Inflammatory macrophage treated with lipopolysaccharide for 4 hours (primary cell): ENCODE measurements at places on chromosomes 1 and 21.

DNA sequence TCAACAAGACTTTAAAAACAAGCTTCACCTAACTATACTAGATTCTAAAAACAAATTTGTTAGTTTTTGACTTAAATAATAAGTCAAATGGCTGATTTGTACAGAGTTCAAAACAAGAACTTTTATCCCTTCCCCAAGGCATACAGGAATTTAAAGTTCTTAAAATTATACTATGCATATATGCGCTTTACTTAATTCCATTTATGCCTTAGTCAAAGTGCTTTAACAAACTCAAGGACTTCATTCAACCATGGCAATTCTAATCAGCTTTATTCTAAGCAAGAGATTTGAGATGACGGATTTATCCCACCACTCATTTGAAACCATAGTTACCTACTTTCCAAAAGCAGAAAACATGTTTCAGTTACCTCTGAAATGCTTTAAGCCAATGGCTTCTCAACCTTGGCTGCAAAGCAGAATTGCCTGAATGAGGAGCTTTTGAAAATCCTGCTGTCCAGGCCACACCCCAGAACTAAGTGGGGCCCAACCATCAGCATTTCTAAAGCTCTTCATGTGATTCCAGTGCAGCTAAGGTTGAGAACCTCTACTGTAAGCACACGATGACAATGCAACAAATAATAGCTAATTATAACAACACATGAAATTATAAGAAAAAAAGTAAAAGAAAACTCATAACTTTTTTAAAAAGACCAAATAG, 44.6 kb downstream of the TTLL7 start:
- no peak for DNase-seq

DNA sequence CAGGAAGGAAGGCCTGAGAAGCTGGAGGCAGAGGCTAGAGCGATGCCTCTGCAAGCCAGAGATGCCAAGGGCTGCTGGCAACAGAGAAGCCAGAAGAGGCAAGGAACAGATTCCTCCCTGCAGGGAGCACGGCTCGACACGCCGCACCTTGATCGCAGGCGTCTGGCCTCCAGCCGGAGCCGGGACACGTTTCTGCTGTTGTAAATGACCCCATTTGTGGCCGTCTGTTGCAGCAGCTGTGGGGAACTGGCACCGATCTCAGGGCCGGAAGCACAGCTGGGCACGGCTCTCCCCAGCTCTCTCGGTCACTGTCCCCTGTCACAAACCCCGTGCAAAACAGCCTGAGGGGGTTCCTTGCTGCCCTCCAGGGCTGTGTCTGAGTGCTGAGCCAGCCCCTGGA, 59.6 kb downstream of the SIK1 start:
- no peak for DNase-seq

DNA sequence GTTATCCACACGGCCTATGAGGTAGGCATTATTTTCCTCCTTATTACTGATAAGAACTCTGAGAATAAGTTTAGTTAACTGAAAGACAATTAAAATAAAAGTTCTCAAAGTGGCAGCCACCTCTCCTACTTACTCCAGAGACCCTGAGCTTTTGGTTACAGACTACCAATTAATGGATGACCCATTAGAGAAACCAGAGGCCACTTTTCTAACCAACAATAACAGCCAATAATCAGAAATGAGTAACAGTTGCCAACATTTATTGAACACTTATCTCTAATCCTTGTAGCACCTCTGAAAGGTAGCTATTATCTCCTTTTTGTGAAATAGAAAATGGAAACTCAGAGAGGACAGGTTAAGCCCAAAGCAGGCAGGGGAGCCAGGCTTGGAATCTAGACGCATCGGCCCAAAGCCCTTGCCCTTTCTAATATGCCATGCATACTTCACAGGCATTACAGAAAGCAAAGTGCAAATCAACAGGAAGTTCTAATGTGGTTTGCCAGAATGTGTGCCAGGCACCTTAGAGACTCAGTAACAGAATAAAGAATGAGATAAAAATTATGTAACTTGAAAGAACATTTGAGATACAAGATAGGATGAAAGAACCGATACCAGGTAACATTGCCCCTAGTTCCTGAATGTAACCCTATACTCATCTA, 50.0 kb downstream of the BEND5 start:
- no peak for DNase-seq

GRCh38 chr1:56139836-56140235, 439.5 kb downstream of the PLPP3 start:
- DNase-seq: no peak

DNA sequence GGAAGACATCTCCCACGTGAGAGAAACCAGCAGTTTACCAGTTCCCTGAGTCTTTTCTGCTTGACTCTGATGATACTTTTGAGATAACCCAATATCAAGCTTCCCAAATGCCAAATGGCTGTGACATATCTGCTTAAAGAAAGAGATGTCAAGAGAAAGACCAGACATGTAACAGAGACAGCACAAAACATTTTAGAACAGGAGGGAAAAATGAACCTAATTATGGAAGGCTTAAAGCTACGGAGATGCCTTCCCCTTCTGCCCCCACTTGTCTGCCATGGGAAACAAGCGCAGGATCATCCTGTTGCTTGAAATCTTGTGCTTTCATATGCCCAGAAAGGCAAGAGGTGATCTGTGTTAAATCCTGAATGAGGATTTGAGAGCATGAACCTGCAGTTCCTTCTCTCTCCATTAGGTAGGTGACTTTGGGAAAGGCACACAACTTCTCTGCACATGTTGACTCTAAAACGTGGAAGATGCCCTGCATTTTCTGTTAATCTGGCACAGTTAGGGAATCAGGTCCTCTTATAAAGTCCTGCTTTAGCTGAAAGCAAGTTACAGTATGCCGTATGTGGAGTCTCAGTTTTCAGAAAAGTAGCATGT, 46.7 kb upstream of the MTR start:
- no peak for DNase-seq

GRCh38 chr1:62903982-62904855, 120.3 kb downstream of the ATG4C start:
- no peak for DNase-seq

GRCh38 chr1:94335950-94336349, 82.2 kb upstream of the ABCD3 start:
- peak; percentile 77 for DNase-seq

- no peak for DNase-seq
Observed at GRCh38 chr1:162323023-162323422, 53.6 kb downstream of the SPATA46 start.

GRCh38 chr21:34545079-34545884, 33.3 kb upstream of the KCNE1 start:
- peak; percentile 98 for DNase-seq

DNA sequence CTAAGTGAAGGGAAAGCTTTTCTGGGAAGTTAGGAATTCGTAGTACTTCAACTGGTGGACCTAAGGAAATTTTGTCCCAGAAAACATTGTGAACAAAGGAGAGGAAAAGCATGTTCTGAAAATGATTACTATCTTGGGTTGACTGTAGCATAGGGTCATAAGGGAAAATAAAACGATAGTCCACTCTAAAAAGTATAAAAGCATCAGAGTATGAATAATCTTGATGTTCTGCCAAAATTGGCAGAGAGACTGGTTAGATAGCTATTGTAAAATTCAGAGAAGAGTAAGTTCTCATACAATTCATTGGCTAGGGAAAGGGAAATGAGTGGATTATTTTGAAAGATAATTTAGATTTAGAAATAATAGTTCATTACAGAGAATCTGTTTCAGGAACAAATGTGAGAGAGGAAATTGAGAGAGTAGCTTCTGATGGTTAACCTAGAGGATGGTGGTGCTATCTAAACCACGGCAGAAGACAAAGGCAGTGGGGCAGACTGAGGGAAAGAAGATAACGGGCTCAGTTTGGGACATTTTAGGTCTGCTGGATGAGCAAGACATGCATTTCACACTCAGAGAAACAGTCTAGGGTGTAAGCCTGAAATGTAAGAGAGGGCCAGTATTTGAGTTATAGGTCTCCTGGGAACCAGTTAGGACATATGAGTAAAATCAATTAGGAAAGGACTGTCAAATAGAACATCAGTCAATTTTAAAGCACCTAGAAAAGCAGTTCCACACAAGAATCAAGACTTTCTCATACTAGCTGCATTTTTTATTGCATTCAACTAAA, 799.3 kb upstream of the CXADR start:
- no peak for DNase-seq

DNA sequence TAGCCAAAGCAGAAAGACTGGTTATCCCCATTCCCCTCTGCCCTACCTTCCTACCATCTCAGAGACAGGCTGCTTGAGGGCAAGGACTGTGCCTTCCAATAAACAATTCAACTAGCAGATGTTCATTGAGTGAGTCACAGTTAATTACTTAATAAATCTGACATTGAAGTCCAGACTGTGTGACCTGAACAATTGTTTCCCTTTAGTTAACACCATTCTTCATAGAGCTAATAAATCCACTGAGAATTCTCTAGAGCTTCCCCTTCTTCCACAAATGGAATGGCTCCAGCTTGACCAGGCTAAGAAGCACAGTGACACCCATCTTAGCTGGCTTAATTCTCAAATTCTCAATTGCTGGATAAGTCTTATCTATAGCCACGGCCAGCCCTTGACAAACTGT, 61.9 kb upstream of the GJA5 start:
- DNase-seq: no peak

DNA sequence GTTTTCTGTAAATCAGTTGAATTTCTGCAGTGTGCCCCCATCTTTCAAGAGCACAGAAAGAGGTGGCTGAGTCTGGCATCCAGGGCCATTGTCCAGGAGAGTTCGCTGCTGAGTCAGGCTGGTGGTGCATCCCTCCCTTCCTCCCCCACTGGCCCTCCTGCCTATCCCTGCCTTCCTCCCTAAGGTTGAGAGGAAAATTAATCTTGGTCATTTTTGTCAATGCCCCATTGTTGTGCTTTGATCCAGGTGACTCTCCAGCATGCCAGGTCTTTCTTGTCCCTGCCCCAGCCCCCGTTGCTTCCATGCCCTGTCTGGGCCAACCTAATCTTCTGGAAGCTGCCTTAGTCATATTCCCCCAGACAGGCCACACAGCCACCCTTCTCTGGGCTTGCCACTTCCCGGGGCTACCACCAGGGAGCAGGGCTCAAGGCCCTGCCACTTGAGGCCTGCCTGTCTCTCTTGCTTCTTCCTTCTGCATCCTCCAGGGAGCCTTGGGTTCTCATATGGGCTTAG, 26.6 kb downstream of the PROK1 start:
- DNase-seq: no peak

DNA sequence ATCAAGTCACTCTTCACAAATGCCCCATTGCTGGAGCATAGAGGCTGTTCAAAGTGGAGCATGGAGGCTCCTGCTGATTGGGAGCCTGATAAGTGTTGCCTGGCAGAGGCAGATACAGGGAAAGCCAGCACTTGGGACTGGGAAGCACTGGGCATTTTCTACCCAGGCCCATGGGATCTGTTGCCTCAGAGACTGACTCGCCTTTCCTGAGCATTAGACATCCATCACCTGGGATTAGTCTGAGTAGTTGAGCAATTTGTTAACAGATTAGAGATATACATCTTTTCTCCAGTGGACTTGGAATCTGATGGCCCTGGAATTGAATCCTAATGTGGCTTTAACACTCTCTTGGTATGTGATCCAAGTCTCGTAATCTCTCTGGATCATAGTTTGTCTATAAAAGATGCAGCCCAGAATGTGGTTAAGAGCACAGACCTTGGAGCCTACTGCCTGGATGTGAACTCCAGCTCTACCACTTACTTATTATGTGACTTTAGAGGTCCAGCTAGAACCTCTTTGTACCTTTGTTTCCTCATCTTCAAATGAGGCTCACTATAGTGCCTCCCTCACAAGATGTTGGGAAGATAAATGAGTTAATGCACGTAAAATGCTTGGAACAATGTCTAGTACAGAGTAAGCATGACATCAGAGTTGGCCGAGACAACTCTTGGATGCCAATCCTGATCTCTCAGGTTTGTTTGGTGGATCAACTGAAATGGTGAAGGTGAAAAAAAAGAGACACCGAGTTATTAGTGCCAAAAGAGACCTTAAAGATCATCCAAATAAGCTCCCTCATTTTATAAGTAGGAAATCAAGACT, 38.3 kb upstream of the NRDC start:
- no peak for DNase-seq

GRCh38 chr21:17532292-17532691, 19.4 kb downstream of the CXADR start:
- no peak for DNase-seq

DNA sequence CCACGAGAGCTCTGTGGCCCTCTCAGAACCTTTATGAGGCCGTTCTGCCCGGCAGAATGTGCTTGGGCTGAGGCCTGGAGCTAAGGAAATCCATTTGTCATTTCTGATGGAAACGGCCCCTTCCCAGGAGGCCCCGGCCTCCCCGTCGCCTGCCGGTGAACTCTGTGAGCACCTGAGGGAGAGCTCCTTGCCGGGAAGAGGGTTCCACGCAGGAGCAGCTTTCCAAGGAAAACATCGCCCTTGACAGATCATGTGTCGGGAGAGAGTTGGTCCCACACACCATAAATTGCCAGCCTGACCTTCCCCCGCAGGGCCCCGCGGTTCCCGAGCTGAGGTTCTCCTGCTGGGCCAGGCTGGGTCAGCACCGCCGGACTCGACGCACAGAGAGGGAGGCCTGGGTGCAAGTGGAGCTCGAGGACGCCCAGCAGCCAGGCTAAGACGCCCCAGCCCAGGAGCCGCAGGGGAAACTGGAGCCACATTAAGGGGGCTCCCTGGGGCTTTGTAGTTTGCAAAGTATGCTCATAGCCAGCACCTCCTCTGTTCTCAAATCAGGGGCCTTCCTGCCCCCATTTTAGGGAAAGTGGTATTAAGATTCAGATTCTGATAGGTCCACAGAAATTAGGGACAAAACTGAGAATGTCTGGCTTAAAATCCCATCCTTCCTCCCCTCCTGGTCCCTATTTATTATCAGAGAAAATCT, 239.5 kb downstream of the FOXD2 start:
- no peak for DNase-seq

DNA sequence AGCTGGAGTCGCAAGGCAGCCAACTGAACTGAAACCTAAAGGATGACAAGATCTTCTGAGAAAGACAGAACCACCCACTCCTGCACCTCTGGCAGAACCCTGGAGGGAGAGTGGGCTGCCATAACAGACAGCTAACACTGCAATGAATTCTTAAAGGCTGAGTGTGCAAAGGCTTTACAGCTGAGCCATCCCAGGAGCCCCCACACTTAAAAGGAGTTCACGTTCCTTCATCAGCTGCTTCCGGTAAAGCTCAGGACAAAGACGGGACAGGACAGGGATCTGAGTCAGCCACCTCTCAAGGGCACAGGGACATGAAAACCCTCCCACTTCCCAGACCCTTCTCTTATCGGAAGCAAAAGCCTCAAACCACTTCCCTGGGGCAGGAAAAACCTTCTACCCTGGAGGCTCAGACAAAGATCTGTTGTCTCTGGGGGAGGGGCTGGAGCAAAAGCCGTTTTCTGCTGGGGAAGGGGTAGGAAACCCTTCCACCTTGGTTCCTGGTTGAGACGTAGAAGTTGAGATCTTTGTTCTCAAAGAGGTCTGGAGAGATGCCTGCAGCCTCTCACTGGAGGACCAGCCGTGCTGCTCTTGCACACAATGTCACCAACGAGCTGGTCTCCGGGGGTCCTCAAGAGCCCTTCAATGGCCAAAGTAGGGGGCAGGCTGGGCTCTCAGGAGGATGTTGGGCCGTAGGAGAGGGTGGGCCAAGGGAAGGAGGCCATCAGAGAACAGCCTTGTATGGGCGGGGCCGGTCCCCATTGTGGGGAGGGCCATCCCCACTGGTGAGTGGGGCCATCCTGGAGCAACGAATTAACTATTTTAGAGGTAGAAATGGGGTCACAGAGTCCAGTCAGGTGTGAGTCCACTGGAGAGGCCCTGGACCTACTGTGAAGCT, 452.4 kb downstream of the PTPRU start:
- DNase-seq: no peak

- DNase-seq: no peak
Observed at GRCh38 chr1:191697556-191697955, 460.7 kb upstream of the RGS18 start.
